SK-N-SH (cell line): ENCODE measurements at places on chromosomes 1 and 21.

DNA sequence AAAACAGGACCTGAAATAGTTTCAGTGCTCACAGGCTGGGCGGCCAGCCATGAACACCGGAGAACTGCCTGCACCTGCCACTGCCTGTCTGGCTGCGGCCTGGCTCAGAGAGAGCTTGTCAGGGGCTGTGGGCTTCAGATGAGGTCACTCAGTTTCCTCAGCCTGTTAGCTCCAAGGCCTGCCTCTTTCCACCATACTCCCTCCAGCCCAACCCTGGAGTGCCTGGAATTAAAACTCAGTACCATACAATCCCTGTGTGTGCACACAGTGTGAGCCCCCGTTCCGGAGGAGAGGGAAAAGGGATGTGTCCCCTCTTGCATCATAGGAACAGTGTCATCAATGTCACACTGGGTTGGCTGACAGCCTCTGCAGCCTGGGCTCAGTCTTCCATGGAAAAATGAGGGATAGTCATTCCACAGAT lies 16.2 kb downstream of the CACNA1S start:
- DNase-seq, result no peak

DNA sequence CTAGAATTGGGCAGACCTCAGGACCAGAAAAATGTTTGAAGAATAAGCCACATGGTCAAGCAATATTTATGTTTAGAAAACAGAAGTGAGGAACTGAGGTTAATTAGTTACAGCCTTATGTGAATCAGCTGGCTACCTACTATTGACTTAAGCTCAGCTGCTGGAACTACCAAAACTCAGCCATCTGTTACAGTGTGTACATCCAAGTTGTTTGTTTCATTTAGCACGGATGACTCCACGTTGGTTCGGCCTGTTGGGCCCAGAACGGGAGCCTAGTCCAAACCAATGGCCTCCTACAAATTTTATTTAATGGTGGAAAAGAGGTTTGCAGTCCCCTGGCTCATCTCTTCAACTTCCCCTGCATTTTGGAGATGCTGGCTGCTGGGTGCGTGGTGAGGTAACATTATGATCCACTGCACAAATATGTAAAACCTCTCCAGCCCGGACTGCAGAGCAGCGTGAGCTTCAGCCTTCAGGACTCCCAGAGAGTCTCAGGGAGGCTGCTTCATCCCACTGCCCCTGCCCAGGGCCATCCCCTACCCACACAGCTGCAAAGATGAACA lies 143.4 kb downstream of the ZZZ3 start:
- DNase-seq, result no peak

DNA sequence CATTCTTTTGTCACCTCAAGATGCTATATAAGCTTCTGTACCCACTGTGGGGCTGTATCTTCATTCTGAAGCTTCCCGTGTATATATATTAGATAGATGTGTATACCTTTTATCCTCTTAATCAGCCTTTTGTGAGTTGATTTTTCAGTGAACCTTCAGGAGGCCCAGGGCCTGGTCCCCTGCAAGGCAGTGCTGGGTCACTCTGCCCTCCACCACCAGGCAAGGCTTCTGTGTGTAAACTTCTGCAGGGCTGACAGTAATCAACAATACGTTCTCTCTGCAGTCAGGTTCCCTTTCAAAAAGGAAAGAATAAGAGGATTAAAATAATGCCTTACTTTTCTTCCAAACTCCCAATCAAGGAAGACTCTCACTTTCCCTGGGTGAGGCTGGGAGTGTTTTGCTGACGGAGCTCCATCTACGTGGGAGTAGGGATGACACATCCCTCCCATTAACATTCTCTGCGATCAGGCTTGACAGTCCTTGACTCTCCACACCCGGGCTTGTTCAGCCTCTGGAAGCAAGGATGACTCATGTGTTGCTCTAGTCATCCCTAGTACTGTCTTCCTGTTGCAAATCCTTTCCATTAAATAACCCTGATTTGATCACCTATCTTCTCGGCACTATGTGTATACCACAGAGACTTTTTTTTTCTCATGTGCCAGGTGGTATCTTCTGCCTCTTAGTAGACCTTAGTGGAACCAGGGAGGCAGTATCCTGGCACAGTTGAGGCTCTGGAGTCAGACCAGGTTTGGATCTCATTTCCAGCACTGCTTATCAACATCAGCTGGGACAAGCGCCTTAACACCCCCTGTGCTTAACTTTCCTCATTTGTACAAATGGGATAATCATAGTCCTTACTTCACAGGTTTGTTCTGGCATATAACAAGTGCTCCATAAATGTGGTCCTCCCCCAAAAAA lies 70.3 kb upstream of the KCNK1 start:
- no peak for DNase-seq

DNA sequence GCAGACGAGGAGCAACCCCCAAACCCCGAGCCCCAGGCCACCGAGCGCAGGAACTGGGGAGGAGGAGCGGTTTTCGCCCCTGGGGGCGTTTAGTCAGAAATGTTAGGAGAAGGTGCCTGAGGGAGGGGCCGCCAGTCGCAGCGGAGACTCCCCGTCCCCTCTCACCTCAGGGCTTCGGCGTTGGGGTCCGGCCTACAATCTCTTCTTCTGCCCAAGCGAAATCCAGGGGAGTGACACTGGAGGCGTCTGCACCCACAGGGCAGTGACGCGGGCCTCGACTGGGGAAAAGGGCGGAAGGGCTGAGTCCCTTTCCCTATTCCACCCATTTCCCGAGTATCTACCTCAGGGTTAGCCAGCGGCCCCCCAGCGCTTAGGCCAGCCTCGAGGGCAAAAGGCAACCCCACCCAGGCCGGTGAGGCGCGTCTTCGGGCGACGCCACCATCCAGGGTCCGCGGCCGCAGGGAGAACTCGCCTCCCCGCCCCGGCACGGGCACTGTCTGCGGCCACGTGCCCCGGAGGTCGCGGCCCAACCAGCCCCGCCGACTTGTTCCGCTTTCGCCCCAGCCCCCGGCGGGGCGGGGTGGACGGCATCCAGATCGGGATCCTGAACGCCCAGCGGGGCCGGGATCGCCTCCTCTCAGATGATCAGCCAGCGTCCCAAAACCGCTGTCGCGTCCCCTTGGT lies 118.7 kb upstream of the BARHL2 start:
- DNase-seq, result no peak

DNA sequence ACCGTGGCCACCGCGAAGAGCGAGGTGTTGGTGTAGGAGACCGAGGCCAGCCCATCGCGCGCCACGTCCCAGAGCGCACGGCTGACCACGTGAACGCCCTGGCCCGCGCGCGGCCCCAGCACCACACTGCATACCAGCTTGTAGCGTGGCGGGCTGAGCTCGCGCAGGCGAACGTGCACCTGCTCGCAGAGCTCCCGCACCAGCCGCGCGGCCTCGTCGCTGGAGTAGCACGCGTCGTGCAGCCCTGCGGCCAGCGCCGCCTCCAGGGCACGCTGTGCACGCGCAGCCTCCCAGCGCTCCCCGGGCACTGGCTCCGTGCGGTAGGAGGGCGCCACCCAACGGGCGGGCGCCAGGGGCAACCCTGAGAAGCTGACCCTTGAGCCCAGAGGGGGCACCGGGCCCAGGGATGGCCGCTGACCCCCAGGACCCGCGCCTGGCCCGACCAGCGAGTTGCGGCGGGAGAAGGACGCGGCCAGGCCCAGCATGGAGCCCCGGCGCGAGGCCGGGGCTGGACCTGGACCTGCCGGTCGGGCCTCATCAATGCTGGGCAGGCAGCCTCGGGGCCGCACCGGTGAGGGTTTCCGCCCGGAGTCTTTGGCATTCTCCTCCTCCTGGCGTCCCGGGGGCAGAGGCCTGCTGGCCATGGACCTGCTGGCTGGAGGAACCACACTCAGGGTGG lies 987 bp downstream of the DYNLT4 start:
- DNase-seq, result peak; percentile 31

GRCh38 chr1:19563324-19564097 lies 78.2 kb upstream of the CAPZB start:
- no peak for DNase-seq

DNA sequence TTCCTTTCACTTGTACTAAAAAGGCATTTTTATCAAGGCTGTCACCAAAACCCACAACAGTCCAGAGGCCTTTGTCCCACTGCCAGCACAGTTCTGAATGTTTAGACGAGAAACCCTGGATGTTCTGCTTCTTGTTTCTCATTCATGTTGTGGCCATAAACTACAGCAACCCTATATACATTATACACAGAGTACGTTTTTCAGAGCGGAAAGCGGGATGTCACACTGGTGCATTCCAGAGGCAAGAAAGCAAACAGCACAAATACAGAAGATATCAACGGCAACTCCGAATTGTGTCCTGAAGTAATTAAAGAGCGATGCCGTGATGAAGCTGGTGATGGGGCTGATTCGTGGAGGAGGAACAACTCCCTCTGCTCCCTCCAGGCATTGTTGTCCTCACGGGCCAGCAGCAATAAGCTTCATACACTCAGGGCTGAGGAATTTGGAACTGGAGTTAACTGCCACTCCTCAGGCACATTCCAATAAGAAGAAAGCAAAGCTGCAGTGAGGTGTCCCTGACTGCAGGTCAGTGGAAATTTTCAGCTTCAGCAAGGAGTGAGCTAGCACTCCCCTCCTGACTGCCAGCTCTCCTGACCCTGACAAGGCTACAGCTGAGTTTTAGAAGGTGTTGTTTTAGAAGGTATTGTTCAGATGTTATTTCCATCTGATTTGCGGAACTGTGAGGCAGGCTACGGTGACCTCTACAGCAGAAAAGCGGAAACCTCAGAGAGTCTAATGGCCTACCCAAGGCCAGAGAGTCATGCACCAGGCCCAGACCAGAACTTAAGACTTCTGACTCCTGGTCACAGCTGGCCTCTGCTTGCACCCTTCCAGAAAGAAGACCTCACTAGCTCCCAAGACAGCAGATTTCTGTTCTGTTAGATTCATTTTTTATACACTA lies 149.0 kb downstream of the TGFBR3 start:
- no peak for DNase-seq

DNA sequence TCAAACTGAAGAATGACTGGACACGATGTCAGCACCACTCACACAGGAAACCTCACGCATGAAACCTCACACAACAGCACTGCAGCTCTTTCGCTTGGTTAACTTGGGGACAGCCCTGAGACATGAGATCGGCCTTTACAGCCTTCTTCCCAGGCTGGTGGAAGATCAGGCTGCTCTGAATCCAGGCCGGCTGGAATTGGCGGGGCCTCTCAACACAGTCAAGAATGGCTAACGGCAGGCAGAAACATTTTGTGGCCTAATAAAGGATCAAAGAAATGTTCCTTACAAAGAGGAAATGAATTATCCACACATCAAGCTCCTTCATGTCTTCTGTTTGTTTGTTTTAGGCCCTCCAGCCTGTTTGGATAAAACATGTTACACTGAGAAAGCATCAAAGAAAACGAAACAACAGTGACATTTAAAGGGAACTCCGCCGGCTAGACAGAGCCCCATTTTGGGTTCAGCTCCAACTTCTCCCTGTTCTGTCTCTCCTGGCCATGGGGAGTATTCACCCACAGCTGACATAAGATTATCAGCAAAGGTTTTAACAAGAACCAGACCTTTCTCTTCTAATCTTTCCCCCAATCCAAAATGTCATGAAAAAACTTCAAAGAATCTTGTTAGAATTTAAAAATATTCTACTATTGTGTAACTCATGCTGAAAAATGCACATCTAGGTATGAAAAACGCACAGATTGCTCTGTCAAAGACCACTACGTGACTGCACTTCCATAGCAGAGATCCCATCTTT lies 131.2 kb downstream of the SLC45A1 start:
- no peak for DNase-seq
